ENCODE measurements at places on chromosomes 3 and 15.
A peak's percentile ranks its signal among the peaks of the same experiment; 100 is the strongest.

GRCh38 chr3:9864200-9864927 is 15.7 kb downstream of the CIDEC start:
- DNase-seq = peak; percentile 91

DNA sequence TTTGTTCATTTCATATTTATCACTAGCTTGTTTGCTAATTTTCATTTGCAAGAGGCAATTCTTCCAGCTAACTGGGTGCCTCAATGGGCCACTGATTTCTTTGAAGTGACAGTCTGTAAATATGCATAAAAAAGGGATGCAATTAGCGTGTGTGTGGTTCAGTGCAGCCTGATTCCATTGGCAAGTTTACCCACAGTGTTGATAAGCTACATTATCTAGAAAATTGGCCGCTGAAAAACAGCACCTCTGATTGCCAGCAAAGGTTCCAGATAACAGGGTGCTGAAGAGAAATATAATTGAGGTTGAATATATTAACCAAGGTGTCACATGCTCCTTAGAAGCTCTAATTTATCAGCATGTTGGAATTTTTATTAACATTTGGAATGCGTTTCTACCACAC is 76.9 kb downstream of the SAMMSON start:
- DNase-seq = no peak

GRCh38 chr3:94317017-94317416 is 254.2 kb downstream of the NSUN3 start:
- no peak for DNase-seq

DNA sequence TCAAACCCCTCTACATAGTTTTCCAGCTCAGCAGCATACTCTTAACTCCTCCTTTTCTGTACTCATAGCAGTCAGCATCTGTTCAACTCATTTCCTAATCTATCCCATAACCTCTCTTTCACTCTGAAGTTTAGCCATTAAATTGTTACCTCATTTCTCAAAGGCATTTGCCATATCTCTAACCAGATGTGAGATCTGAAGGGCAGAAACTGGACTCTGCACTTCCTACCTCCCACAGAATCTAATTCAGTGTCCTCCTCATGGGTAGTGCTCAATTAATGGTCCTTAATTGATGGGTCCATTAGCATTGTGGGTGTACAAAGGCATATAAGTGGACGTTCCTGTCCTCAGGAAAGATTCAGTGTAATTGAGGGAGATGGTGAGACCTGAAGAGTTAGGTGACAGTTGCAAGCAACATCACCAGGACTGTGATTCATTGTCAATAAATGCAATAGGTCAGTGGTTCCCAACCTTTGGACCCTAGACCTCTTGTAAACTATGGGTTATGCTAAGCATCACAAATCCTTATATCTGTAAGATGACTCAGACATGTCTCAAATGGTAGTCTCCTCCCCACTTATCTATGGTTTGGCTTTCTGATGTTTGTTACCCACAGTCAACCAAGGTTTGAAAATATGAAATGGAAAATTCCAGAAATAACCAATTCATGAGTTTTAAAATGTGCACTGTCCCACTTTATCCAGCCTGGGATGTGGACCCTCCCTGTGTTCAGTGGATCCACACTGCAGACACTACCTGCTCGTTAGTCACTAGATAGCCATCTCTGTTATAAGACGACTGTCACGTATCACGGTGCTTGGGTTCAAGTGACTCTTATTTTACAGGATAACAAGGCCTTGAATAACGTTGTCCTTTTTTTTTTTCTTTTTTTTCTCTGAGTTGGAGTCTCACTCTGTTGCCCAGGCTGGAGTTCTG is 25.0 kb upstream of the UACA start:
- peak; percentile 55 for DNase-seq

DNA sequence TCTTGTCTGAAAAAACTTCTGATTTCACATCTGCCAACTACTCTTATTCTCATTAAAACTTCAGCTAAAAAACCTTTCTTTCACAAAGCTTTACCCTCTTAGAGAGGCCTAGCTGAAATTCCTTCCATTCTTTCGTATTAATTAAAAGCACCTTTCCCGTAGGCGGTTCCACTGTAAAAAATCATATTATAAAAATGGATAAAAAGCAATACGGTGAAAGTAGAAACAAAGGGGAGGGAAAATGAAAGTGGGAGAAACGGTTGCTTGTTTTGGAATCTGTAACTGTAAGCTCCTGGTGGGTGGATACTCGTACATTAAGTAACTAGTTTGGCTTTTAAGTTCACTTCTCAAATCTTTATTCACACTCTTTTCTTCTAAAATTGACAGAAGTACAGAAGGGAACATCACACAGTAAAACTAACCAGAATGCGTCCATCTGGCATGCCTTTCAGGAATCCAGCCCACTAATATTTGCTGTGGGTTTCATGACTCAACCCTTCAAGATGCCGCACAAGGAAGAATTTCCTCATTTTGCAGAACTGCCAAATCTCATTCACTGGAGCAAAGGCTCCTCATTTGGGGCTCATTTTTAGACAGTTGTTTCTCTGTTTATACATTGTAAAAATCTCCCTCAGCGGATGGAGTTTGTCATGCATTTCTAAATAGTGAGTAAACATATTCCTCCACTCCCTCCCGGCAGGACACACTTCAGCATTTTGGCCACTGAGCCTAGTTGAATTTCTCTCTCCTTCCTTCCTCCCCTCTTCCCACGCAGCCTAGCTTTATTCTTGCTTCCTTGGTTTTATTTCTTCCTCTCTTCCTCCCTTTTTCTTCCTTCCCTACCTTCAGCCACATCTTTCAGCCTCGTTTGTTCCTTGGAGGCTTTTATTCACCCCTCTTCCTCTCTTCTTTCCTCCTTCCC is 419.5 kb upstream of the NAALADL2 start:
- peak; percentile 96 for DNase-seq

- DNase-seq = no peak
Observed at GRCh38 chr3:172302203-172302602, 146.1 kb downstream of the GHSR start.

DNA sequence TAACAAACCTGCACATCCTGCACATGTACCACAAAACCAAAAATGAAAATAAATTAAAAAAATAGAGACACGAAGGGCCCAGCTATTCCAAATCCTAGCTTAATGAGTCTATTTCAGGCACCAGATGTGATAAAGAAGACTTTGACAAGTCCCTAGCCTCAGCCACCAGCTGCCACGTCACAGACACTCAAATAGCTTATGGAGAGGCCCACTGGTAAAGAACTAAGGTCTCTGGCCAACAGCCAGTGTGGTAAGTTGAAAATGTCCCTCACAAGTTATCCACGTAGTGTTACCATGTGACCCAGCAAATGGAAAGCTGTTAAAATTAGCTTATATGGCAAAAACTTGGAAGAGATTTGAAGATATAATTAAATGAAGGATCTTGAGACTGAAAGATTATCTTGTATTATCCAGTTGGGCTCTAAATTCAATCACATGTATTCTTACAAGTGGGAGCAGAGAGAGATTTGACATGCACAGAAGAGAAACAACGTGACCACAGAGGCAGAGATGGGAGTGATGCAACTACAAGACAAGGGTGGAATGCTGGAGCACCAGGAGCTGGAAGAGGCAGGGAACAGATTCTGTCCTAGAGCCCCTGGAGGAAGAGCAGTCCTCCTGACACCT is 10.9 kb downstream of the ACSBG1 start:
- peak; percentile 38 for DNase-seq

DNA sequence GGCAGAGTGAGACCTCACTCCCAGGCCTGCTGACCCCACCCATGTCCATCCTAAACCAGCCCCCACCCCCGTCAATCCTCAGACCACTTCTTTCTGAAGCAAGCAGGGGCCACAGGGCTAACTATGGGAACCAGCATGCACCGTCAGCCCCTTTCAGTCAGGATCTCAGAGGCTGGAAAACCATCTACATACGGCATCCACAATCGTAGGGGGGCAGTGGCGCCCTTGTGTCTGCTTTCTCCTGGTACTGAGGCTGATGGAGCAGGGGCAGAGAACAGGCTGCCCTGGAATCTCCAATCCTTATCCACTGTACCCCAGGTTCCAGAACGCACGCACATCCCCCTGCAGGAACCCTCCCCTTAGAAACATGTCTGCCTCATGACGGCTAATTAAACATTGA is 56.6 kb downstream of the XXYLT1 start:
- DNase-seq = no peak

- no peak for DNase-seq
Observed at GRCh38 chr3:38988955-38989354, 62.8 kb downstream of the SCN11A start.

DNA sequence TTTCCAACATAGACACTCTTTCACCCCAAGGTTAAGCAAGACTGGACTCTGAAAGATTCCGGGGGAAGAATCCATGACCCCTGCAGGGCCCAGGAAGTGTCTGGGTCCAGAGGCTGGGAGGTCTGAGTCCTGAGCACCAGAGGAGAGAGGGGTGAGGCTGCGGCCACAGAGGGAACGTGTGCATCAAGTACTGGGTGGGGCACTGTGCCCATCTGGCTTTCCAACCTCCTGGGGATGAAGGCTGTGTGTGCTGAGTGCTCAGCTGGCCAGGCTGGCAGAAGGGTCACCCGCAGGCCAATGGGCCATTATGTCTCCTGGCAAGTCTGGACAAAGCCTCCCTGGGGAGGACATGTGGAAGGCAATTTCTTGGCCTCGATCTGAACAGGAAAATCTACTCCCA is 3.3 kb downstream of the CHRNA3 start:
- peak; percentile 22 for DNase-seq

GRCh38 chr3:108931035-108931434 is 22.6 kb downstream of the GUCA1C start:
- no peak for DNase-seq

- no peak for DNase-seq
Observed at GRCh38 chr15:55827204-55827603, 84.3 kb upstream of the PRTG start.

GRCh38 chr15:36814708-36815107 is 235.3 kb downstream of the CDIN1 start:
- peak; percentile 11 for DNase-seq

GRCh38 chr3:43709022-43709421 is 18.3 kb downstream of the ABHD5 start:
- DNase-seq = peak; percentile 92

- DNase-seq = no peak
Observed at GRCh38 chr15:25655207-25655948, 207.7 kb downstream of the ATP10A start.

- no peak for DNase-seq
Observed at GRCh38 chr3:16304061-16305010, 39.3 kb downstream of the OXNAD1 start.

DNA sequence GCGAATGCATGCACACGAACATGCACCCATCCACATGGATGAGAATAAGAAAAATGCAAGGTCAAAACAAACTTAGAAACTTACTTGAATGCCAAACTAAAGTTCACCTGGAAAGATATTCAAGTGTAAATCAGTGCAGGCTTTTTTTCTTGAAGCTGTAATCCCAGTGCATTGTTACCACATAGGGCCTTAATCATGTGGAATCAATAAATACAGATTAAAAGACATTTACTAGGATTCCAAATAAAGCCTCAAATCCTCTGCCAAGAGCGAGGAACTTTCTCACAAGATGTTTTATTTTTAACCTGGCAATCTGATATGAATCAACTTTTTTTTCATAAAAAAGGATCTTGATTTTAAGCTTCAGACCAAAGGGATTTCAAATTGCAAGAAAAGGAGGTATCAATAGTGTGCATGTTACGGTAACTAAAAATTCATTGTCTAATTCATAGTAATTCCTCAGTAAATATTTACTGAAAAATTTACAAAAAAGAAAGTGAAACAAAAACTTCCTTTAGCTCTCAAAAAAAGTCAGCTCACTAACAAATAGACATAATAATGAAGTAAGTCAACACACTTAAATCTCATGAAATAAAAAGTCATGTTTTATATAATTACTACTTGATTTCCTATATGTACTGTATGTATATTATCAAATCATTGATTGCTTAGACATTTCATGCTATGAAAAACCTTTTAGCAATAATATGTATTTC is 978.6 kb downstream of the PLOD2 start:
- DNase-seq = peak; percentile 25

- no peak for DNase-seq
Observed at GRCh38 chr3:121677141-121677540, 16.4 kb upstream of the HCLS1 start.

DNA sequence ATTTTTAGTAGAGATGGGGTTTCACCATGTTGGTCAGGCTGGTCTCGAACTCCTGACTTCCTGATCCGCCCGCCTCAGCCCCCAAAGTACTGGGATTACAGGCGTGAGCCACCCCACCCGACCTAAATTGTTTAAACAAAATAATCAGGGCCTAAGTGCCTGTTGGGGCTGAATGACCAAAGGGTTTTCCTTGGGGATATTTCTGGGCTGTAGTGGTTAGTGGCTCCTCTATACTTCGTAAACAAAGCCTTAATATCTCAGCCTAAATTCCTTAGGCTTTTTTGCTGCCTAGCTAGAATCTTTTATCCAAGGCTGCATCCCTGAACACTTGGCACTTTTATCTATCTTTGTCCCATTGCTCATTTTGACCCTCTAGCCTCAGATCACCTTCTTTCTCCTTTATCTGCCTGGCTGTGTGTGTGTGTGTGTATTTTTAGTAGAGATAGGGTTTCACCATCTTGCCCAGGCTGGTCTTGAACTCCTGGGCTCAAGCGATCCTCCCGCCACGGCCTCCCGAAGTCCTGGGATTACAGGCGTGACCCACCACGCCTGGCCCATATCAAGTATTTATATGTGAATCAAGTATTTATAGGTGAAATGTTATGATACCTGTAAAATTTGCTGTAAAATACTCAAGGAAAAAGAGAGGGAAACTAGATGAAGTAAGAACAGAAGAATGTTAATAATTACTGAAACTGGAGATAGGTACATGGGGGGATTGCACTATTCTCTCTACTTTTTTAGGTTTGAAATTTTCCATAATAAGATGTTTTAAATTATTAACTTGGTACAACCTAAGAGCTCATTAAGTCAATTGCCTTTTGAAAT is 1.8 kb downstream of the NUSAP1 start:
- DNase-seq = no peak

DNA sequence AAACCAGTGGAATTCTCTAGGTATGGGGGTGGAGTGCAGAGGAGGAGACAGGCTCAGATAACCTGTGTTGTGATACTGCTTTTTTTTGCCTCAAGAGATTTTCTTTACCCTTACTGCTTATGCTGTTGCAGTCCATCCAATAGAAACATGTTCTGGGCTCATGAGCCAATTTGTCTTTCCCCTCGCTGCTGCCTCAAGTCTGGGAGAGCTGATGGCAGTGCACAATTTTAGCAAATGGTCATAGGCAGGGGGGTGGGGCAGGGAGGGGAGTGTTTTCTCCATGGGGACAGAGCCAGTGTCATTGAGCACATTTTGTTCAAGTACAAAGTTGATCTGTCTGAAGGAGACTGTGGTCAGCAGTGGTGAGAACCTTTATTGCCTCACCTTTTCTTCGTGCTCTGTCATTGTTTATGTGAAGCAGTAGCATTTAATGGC is 134.9 kb downstream of the MBNL1 start:
- no peak for DNase-seq

- DNase-seq = no peak
Observed at GRCh38 chr3:129107793-129108192, 13.8 kb downstream of the RAB43 start.

- DNase-seq = no peak
Observed at GRCh38 chr15:60535743-60536142, 56.8 kb upstream of the ICE2 start.

- DNase-seq = peak; percentile 24
Observed at GRCh38 chr3:110738531-110738930, 333.1 kb upstream of the NECTIN3 start.

All from adipocyte (in vitro differentiated cells).